Glutamatergic neuron (in vitro differentiated cells): ENCODE measurements at places on chromosomes 7 and 10. TPM values are rescaled to one million over a fixed set of nuclear protein-coding genes. Genes with fewer than 3 reads are reported as not detected.
A peak's percentile ranks its signal among the peaks of the same experiment; 100 is the strongest.

GRCh38 chr7:18430810-18431209 lies 64.7 kb upstream of the HDAC9 start:
- no peaks in the 10 kb centered on the region for H3K4me1 ChIP-seq
- peak overlapping the region; percentile 75 for H3K27ac ChIP-seq
- no peaks in the 10 kb centered on the region for H3K36me3 ChIP-seq
- no peak overlapping the region for H3K4me3 ChIP-seq
- H3K27me3 ChIP-seq, result no peaks in the 10 kb centered on the region
- DNase-seq, result no peak

DNA sequence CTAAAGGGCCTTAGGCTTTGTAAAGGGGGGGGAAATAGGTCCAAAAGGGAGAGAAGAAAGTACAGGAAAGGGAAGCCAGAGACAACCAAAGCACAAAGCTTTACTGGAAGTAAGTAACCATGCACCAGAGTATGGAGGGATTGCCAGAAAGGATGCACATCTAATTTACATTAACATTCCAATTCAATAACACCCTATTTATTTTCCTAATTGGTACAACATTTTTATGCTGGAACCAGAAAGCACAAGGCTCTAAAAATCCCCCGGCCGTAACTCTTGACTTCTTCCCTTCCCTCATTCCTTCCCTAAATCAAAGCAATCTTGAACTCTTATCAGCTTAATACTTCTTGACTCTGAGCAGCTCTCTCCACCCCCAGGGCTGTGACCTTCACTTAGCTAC lies 400.0 kb upstream of the CELF2 start:
- peaks cover 6% of the 10 kb centered on the region for H3K36me3 ChIP-seq
- peaks cover 3% of the 10 kb centered on the region for H3K27me3 ChIP-seq
- no peak overlapping the region for H3K27ac ChIP-seq
- no peak overlapping the region for H3K4me3 ChIP-seq
- DNase-seq, result no peak

- no peaks in the 10 kb centered on the region for H3K36me3 ChIP-seq
- no peak for DNase-seq
- H3K27me3 ChIP-seq, result peaks cover 4% of the 10 kb centered on the region
- H3K4me1 ChIP-seq, result peaks cover 38% of the 10 kb centered on the region
- peak overlapping the region; percentile 55 for H3K4me3 ChIP-seq
These were observed 26.1 kb downstream of the LCOR start for GRCh38 chr10:96858038-96858705.

DNA sequence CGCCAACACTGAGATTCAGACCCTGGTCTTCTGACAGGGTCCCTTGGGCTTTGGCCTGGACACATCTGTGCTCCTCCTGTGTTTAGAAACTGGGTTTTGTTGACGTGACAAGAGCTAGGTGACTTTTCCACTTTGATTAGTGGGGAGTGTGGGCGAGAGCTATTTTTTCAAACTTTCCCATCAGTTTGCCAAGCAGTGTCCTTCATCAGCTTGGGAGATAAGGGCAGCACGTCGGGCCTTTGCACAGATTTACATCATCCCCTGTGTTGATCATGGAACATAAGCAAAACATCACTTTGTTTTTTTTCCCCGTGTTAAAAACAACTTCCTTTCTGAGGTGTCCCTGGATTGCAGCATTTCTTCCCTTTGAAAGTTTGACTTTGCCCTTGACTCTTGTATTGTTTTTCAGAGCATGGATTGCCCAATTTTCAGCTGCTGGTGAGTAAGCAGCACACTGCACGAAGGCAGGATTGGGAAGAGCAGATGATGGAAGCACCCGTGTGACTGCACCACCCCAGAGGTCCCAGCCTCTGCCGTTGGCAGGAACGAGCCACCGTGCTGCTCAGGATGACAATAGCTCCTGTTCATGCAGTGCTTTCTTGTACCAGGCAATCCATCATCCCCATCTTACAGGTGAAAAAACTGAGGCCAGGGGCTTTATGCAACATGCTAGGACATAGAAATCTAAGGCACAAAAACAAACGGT lies 6.4 kb upstream of the IGFBP1 start:
- no peak overlapping the region for H3K4me3 ChIP-seq
- peaks cover 20% of the 10 kb centered on the region for H3K36me3 ChIP-seq
- H3K27me3 ChIP-seq, result peaks cover 1% of the 10 kb centered on the region
- no peak for DNase-seq

GRCh38 chr7:73991522-73992100 lies 36.4 kb upstream of the ELN start:
- H3K27me3 ChIP-seq, result peaks cover 6% of the 10 kb centered on the region
- DNase-seq, result no peak
- H3K4me1 ChIP-seq, result no peaks in the 10 kb centered on the region
- H3K36me3 ChIP-seq, result peaks cover 14% of the 10 kb centered on the region

DNA sequence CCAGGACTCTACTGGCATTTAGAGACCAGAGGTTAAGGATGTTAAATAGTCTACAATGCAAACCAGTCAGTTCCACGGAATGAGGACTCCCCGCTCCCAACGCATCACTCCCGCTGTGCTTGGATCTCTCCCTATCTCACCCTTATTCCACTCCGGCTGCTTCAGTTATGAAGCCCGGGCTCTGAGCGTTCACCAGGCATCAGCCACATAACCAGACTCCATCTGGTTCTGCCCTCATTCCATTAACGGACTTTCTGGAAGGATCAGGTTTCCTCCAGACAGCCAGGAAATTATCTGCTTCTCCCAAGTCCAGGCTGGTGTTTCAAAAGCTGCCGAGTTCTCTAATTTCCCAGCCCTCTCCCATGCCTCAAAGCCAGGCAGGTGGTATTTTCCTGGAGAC lies 499.3 kb downstream of the GLRX3 start:
- H3K27ac ChIP-seq, result peak overlapping the region; percentile 63
- H3K4me3 ChIP-seq, result no peak overlapping the region
- peaks cover 4% of the 10 kb centered on the region for H3K36me3 ChIP-seq
- no peak for DNase-seq
- peaks cover 9% of the 10 kb centered on the region for H3K4me1 ChIP-seq

GRCh38 chr10:102764470-102765161 lies 20.9 kb downstream of the WBP1L start:
- no peak overlapping the region for H3K27ac ChIP-seq
- no peaks in the 10 kb centered on the region for H3K36me3 ChIP-seq
- DNase-seq, result no peak
- H3K4me3 ChIP-seq, result no peak overlapping the region

DNA sequence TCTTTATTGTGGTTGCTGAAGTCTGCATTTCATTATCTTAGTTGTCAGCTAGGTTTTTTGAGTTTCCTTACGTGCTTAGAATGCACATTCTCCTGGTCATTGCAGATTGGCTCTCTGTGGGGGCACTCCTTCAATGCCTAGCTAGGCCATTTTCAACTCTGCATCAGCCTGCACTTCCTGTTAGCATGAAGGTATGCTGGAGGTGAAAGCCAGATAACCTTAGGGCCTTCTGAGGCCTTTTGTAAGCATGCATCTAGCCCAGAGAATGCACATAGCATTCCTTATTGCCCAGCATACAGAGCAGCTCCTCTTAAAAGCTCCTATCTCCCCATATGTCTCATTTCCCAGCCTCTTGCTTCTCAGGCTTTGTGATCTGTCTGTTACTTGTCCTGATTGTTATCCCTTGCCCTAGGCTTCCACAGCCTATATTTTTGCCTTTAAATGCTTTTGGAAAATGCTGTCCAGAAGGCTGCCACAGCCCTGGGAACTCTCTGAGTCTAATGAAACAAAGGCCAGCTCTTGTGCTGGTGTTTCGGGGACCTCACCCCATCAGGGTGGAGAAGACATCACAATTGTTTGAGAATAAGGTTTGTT lies 108.1 kb upstream of the IGFBP3 start:
- H3K27ac ChIP-seq, result no peak overlapping the region
- no peak for DNase-seq
- no peak overlapping the region for H3K4me3 ChIP-seq
- H3K27me3 ChIP-seq, result peaks cover 5% of the 10 kb centered on the region

GRCh38 chr10:6400331-6400730 lies 179.7 kb downstream of the PRKCQ start:
- H3K4me1 ChIP-seq, result peaks cover 12% of the 10 kb centered on the region
- no peak overlapping the region for H3K4me3 ChIP-seq
- H3K27ac ChIP-seq, result no peak overlapping the region
- H3K36me3 ChIP-seq, result no peaks in the 10 kb centered on the region

- H3K4me1 ChIP-seq, result peaks cover 3% of the 10 kb centered on the region
- H3K27me3 ChIP-seq, result peaks cover 2% of the 10 kb centered on the region
- no peak overlapping the region for H3K27ac ChIP-seq
- H3K36me3 ChIP-seq, result no peaks in the 10 kb centered on the region
These were observed 84.9 kb upstream of the RHOBTB1 start for GRCh38 chr10:61028861-61029361.

HYAL4 gene
- total RNA-seq, result not detected

SH2B2 gene
- total RNA-seq, result 11.6 TPM

ITGA8 gene
- total RNA-seq, result 0.93 TPM

ANK3 gene
- total RNA-seq, result 84.9 TPM
